Muscle of leg (tissue), 16 donors: ENCODE measurements at places on chromosomes 5 and 9.
A peak's percentile ranks its signal among the peaks of the same experiment; 100 is the strongest.

GRCh38 chr5:16844952-16845351, 91.1 kb downstream of the MYO10 start:
- no peak for DNase-seq

DNA sequence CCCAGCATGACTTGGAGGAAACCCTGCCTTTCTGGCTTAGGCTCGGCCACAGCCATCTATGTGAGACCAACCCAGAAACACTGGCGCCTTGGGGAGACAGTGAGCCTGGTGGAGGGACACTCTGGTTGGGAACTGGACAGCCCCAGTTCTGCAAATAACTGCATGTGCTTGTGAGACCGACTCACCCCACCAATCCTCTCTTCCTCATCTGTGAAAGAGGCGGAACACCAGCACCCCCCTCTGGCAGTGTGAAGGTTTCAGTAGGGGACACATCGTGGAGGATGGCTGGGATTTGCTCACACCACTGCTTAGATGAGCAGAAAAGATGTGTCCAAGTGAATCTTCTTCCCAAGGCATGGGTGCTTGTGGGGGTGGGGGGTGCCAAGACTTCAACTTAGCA, 43.4 kb upstream of the N4BP3 start:
- DNase-seq, result no peak

DNA sequence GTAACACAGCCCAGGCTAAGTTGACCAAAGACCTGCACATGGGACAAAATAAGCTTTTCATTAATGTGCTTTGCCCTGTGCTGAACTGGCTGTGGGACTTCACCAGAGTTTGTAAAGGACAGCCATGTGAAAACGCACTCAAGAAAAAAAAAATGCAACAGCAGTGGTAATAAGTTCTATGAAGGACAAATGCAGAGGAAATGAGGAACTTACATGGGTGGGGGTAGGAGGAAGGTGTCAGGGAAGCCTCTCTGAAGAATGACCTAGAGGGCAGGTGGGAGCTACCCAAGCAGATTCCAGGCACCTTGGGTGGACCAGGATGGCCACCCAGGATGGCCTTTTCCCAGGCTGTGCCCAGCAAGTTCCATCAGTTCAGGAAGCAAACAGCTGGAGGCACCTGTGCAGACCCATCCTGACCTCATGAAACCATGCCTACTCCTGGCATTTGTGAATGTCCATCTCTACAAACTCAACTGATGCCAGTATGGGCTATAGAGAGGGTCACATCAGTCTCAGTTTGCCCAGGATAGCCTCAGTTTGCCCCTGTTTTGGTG, 6.7 kb upstream of the PHF2 start:
- DNase-seq, result no peak

GRCh38 chr5:178368716-178369300, 136.2 kb upstream of the PHYKPL start:
- no peak for DNase-seq

DNA sequence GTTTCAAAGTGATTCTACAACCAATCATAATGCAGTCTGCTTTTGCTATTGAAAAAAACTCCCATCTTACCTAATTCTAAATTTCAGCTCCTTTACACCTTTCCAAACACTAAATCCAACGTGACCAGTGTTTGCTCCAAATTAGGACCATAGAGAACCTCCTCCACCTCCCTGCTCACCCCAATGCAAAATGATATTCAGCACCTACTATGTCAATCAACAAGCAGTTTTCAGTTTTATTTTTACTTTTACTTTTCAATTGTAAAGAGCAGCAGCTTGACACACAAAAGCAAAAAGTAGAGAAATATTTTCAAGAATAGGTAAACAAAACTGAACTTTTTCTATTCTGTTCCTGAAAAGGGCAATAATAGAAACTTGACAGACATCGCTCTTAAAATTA, 3.4 kb downstream of the FAM13B start:
- no peak for DNase-seq

DNA sequence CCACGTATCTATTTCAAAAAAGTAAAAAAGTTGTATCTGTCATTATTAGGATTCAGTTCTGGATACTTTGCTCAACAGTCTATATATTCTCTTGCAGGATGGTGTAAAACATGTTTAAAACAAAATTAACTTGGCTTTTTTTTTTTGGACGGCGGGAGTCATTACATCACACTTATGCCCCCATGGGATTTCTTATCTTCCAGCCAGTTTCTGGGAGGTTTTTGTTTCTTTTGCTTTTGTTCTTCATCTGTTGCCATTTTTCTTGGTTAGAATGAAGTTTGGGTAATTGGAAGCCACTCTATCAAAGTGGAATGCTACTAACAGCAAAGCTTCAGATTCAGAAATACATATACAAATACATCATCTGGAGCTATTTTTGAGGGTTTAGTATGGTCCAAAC, 1.8 kb upstream of the STARD4 start:
- peak; percentile 23 for DNase-seq

GRCh38 chr9:135908754-135909204, 1.4 kb upstream of the CAMSAP1 start:
- no peak for DNase-seq

DNA sequence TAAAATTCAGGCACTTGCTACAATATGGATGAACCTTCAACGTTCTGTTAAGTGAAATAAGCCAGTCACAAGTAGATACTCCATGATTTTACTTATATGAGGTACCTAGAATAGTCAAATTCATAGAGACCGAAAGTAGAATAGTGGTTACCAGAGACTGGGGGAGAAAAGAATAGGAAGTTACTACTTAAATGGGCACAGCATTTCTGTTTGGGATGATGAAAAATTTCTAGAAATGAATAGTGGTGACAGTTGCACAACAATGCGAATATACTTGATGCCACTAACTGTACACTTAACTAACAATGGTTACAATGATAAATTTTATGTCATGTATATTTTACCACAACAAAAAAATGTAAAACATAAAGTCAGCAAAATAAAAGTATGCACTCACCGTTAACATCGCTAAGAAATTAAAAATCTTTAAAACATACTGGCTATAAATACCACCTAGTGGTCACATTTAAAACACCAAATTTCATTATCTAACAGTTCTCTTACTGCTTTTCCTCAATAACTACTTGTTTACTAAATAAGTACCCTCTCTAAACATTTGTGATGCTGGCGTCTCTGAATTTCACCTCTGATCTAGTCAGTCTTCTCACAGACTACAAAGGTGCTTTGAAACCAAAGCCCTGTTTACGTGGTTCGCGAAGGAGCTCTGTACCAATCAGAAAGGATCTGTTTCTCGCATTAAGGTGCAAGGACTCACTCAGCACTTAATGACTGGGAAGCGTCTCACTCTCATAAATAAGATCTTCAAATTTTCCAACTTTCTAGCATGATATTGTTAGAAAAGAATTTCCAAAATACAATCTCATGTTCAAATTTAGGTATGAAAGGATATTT, 22.7 kb downstream of the KIF3A start:
- DNase-seq, result peak; percentile 8

GRCh38 chr9:91217388-91217787, 144.3 kb downstream of the AUH start:
- no peak for DNase-seq

GRCh38 chr9:82206946-82207345, 218.4 kb downstream of the SPATA31D1 start:
- DNase-seq, result no peak

- peak; percentile 17 for DNase-seq
Observed at GRCh38 chr9:114549697-114550330, 37.8 kb upstream of the ATP6V1G1 start.

GRCh38 chr5:90528601-90529193, 687 bp downstream of the LYSMD3 start:
- DNase-seq, result peak; percentile 67

- no peak for DNase-seq
Observed at GRCh38 chr5:45793638-45794532, 97.7 kb upstream of the HCN1 start.

DNA sequence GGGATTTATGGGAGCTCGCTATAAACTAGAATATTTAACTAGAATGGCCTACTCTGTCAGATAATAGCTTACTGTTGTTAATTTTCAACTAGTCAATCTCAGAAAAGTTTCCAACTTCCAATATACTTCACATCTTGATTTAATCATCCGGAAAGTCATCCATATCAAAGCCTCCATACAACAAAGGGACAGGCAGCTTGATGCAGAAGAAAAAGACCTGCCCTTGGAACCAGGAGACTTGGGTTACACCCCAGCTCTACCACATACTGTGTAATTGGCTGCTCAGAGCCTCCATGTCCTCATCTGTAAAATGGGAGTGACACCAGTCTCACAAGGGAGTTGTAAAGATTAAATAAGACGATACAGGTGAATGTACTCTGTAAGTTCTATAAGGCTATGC, 1.9 kb downstream of the PTPN3 start:
- no peak for DNase-seq

DNA sequence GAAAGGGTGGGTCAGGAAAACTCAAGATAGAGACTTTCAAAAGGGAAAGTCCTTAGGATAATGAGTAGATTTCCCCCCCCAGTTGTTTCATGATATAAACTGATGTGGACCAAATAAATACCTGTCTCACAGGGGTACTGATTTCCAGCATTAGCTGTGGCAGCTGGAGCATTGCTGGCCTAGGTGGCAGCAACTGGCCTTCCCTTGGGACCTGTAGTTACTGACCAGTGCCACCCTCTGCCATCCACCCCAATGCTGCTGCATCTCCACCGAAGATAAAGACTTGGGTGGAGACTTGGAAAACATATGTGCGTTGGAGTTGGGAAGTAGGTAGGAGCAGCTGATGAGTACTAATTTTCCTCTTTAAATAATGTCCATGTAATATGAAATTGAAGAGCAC, 71.8 kb downstream of the SYK start:
- no peak for DNase-seq

DNA sequence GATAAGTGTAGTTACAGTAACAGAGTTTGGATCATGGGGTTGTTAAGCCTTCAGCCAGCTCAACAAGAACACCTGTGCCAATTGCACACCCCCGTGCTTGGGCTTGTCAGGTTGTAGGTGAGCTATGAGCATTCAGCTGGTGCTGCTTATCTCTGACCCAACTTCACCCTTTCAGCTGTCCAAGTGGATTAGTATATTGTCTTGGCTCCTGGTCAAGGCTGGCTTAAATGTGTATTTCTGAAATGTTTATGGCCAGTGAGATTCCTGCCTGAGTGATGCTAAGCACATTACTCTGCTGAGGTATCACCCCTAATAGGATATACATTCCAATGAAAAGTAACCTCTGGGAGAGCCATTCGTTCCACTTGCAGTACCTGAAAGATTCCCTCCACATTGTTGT, 44.2 kb upstream of the LMNB1 start:
- DNase-seq, result peak; percentile 7

DNA sequence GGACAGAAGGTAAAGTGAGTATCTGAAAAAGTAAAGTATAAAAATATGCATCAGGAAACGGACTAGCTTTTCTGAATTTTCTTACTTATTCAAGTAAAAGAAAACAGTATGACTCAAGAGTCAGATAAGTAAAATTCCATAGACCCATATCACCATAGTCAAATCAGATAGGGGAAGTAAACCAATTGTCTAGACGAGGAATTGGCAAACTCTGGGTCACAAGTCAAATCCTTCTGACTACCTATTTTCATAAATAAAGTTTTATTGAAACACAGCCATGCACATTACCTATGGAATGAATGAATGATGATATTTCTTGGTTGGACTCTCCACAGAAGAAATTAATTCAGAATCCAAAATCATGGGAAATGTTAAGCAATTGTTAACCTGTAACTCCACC, 59.1 kb upstream of the TMC1 start:
- DNase-seq, result no peak

DNA sequence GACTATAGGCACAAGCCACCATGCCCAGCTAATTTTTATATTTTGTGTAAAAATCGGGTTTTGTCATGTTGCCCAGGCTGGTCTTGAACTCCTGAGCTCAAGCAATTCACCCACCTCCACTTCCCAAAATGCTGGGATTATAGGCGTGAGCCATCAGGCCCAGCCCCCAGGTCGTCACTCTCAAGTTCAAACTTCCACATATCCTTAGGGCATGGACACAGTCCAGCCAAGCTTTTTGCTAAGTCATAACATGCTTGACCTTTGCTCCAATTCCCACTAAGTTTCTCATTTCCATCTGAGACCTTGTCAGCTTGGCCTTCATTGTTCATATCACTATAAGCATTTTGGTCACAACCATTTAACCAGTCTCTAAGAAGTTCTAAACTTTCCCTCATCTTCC, 43.9 kb upstream of the ARAP3 start:
- no peak for DNase-seq

DNA sequence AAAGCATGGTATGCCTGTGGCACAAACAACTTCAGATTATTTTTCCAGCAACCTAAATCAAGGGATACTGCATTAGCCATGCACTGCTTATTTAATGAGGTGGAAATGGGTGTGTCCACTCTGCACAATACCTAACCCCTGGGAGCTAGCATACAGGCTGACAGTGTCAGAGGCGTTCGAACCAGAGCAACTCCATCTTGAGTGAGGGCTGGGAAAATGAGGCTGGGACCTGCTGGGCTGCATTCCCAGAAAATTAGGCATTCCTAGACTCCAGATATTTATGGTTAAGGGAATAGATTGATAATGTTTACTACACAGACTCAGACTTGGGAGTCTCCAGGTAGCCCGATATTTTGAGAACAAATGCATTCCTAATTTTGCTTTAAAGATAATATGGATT, 2.8 kb downstream of the FGF1 start:
- DNase-seq, result no peak

DNA sequence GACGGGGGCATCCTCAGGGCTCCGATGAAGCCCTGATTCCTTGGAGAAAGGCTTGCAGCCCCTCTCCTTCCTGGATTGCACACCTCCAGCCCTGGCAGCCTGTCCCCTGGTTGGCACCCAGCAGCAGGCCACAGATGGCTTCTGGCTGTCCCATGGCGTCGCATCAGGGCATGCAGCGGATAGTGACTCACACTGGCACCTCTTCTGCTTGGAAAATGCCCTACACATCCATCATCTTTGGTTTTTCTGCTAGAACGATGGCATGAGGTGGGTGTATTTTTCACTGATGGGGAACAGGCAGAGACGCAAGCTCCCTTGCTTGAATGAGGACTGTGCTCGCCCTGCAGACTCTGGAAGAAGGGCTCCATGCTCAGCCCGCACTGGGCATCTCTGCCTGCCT, 23.2 kb upstream of the IER5L start:
- no peak for DNase-seq

GRCh38 chr5:71719063-71719964, at the start of gene CARTPT:
TSS of gene CARTPT (plus strand) at chr5:71719275. CDS start at chr5:71719294, 19 bp downstream.
- DNase-seq, result peak; percentile 39

DNA sequence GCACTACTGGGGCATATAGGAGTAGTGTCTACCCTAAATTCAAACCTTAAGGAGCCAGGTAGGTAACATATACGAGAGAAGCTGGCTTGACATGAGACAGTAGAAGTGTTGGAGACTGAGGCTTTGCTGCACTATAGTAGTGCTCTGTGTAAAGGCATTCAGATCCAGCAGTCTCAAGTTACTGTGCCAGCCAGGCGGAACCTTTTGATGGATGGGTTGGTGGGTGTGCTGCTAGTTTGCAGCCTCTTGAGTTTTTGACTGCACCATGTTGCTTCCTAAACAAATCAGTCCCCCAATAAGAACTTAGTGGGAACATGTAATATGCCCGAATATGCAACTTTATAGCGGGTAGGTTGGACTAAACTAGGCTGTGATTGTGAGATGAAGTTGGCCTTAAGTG, 1.5 kb downstream of the CLTA start:
- DNase-seq, result no peak
